ENCODE measurements at places on chromosomes 16 and 17.

- no peak for DNase-seq
Observed at GRCh38 chr17:75617218-75617617, 16.0 kb upstream of the SMIM5 start.

DNA sequence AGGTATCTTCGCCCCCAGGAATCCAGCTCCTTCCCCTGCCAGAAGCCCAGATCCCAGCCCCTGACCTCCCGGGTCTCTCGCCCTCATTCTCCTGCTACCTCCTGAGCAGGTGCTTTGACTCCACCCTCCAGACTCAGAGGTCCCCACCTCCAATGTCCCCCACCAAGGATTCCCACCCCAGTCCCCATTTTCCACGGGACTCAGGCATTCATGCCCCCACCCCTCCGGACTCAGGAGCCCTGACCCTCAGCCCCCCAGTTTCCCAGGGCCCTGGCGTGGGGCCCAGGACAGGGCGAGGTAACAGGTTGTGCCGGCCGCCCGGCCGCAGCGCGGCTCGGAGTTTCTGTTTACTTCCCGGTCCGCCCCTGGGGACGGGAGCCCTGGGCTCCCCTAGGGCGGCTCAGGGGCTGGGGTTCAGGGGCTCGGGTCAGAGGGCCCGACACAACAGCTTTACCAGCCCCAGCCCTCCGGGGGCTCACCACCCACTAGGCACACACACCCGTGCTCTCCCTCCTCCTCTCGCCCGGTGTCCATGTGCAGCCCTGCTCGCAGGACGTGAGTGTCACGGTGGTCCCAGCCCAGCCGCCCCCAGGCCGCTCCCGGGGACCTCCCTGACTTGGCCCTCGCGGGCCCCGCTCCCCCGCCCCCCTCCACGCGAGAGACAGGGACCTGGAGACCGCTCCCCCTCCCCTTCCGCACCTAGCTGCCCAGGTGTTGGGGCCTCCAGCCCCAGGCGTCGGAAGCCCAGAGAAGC lies 595 bp downstream of the BICDL2 start:
- no peak for DNase-seq

DNA sequence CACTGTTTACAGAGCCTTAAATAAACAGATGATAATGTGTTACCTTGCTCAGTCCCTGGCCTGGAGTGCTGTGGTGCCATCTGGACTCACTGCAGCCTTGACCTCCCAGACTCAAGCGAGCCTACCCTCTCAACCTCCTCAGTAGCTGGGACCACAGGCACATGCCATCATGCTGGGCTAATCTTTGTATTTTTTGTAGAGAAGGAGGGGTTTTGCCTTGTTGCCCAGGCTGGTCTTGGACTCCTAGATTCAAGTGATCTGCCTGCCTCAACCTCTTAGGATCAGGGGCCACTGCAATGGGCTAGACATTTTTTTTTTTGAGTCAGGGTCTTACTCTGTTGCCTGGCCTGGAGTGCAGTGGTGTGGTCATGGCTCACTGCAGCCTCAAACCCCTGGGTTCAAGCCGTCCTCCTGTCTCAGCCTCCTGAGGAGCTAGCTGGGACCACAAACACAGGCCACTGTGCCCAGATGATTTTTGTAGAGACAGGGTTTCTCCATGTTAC lies 5.0 kb upstream of the NAGLU start:
- DNase-seq: no peak

- no peak for DNase-seq
Observed at GRCh38 chr17:77909236-77909635, 49.3 kb upstream of the TNRC6C start.

DNA sequence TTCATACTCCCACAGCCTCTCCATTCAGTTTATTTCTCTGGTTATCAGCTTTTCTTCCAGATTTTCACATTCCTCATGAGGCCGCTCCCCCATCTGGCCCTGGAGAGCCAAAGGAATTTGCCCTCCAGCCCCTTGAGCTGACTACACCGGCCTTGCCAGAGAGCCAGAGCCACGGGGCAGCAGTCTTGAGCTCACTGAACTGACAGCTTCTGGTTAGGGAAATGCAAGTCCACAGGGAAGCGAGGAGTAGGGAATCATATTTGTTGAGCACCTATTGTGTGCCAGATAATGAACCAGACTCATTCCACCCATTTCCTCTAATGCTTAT lies 102.4 kb downstream of the ABCC12 start:
- DNase-seq: no peak

DNA sequence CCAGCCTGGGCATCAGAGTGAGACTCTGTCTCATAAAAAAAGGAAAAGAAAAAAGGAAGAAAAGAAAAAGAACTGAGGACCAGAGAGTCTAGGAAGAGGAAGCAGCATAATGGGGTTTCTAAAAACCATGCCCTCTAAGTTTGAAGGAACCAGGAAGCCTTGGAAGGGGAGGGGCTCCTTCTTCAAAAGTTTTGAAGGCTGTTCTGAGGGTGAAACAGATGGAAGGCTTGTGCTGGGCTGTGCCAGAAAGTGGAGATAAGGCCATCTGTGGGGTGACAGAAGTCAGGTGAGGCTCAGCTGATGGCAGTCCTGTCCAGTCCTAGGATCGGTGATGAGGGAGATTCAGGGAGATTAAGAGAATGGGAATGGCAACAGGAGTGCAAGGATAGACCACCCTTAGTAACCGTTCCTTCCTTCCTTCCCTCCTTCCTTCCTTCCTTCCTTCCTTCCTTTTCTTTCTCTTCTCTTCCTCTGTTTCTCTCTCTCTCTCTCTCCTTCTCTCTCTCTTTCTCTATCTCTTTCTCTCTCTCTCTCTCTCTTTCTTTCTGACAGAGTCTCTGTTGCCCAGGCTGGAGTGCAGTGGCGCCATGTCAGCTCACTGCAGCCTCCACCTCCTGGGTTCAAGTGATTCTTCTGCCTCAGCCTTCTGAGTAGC lies 182.6 kb downstream of the NTN1 start:
- no peak for DNase-seq

DNA sequence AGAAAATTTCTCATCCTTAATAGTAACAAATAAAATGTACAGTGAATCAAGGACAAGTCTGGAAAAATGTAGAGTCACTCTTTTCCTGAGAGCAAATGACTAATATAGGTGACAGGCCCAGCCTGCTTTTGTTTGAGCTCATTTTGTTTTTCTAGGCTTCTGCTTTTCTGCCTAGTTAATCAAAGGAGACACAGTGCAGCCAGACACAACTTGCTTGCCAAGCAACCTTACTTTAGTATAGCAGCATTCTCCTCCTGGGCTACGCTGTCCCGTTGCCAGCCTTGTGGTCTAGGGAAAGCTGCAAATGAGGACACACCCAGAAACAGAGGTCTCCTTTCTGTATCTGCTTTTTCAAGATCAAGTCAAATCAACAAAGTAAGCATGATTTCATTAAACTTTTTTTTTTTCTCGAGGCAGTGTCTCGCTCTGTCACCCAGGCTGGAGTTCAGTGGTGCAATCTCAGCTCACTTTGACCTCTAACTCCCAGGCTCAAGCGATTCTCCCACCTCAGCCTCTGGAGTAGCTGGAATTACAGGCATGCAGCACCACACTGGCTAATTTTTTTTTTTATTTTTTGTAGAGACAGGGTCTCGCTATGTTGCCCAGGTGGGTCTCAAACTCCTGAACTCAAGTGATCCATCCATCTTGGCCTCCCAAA lies 17.2 kb downstream of the GINS3 start:
- no peak for DNase-seq

- no peak for DNase-seq
Observed at GRCh38 chr17:4786516-4786915, 352 bp upstream of the VMO1 start.
